ENCODE measurements at places on chromosomes 7 and 10.

GRCh38 chr10:72079356-72079755 lies 9.0 kb downstream of the SPOCK2 start:
- DNase-seq: no peak

- no peak for DNase-seq
These were observed 26.7 kb downstream of the FRMD4A start for GRCh38 chr10:14304046-14304445.

- no peak for DNase-seq
These were observed 922 bp upstream of the MYO1G start for GRCh38 chr7:44979481-44980392.

DNA sequence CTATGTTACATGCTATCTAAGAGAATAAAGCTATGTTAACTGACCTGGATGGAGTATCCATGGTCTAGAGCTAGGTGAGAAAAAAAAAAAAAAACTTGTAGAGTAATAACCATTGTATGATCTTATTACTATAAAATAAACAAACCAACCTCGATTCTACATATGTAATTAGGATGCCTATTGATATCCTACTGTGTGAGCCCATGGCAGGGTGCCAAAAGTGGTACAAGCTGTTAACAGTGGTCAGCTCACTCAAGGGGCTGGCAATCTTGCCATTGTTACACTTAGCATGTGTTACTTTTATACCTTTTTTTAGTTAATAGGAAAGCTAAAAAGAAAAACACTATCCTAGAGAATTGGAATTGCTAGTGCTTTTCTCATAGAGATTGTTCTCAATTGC lies 13.5 kb upstream of the IL6 start:
- no peak for DNase-seq

DNA sequence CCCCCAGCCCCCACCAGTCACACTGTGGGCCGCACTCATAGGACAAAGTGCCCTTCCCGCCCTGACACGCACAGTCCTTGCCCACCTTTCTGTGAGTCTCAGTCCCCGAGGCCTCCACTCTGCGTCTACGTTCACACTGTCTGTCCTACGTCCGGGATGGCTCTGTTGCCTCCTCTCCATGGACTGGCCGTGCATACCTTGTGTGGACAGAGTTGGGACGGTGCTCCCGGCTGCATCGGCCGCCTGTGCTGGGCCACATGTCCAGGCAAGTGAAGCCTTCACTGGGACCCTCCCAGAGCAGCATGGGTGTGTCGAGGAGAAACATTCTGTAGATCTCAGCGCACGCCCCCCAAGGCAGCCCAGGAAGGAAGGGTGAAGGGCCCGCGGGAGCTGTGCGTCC lies 239.0 kb downstream of the MGMT start:
- DNase-seq: no peak

- DNase-seq: no peak
These were observed 579 bp downstream of the IDI1 start for GRCh38 chr10:1048349-1048731.

DNA sequence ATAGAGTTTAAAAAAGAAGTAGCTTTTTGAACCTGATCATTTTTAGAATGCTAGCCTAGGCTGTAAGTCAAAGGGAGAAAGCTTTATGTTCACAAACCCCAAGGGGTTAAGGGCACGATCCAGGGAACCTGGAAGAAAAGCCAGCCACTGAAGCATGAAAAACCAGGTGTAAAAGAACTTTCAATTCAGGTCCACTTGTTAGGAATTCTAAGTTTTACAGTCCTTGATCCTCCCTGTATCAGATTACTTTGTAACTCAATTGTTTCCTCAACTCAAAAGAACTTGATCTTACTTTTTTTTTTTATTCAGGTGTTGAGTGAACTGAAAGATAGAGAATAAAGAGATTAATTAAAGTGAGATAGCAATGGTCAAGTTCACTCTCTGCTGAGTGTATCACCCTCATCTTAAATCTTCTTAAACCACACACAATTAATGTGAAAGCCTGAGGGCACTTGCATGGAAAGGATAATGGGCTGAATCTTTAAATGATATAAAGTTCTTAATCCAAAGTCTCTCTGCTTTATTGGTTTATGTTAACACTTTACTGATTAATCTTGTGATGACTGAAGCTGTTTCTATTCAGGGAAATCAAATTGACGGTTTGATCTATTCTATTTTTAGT lies 672.2 kb upstream of the LRRN3 start:
- no peak for DNase-seq

DNA sequence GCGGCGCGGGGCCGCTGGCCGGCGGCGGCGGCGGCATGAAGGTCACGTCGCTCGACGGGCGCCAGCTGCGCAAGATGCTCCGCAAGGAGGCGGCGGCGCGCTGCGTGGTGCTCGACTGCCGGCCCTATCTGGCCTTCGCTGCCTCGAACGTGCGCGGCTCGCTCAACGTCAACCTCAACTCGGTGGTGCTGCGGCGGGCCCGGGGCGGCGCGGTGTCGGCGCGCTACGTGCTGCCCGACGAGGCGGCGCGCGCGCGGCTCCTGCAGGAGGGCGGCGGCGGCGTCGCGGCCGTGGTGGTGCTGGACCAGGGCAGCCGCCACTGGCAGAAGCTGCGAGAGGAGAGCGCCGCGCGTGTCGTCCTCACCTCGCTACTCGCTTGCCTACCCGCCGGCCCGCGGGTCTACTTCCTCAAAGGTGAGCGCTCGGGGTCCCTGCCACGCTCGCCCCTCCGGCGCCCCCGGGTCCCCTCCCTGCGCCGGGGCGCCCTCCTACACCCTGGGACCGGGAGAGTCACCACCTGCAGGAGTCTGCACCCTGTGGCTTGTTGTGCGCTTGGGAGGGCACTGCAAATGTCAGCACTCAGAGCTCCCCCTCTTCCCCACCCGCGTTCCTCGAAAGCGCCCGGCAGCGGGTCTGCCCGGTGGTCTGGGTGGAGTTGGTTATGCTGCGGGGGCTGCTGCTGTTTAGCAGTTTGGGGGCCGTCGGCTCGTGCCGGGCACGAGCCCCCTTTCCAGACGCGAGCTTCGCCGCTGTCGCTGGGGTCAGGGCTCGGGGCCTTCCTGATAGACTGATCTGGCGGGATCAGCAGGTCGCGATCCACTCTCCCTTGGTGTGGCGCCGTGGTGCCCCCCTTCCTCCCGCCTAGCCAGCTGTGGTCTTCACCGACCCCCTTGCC lies 627 bp downstream of the DUSP5 start:
- peak; percentile 69 for DNase-seq

DNA sequence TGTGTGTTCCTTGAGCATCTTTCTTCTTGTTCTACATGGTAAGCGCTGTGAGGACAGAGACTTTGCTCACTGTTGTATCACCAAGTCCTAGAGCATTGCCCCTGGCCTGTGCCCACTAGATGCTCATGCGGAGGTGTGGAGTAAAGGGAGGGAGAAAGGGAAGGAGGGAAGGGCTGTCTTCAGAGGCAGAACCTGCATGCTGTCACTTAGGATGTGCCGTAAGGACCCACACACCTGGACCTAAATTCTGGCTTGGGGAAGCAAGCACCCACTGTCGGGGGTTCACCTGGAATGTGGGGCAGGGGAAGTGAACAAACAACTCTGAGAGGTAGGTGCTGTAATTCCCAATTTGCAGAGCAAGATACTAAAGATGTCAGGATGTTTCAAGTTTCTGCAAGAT lies 129.5 kb downstream of the PTPN20 start:
- no peak for DNase-seq

DNA sequence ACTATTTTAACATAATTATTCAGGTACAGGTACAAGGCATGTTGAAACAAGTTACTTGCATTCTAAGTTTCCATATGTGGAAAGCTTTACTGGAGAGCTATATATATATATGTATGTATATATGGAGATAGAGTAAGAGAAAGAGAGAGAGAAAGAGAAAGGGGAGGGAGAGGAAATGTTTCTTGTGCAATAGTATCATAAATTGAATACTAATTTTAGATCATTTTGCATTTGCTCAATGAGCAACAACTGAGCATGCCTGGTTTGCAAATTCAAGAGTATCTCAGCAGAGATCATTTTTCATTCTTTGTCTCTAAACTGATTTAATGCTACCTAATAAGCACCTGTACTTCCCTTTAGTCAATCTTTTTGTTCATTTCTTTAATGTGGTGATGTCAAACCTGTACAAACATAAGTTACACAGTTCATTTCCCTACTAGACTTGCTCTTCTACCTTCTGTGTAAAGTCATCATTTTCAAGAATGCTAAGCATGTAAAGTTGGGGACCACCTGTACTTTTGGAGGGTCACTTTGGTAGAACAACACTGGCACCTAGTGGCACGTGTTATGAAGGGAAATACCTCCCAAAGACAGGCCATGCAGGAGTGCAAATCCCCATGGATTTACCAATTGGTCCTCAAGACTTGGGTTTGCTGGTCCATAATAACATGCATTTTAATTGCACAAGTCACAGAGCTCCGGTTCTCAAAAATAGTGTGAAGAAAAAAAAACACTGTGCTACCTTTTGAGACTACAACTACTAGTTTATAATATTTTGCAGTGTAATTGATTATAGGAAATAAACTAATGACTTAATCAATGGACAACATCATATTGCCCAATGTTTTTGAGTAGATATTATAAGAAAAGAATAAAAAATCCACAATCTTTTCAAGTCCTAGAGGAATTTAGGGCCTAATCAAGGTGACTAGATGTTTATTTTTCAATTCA lies 431.2 kb upstream of the IGFBP3 start:
- peak; percentile 82 for DNase-seq

DNA sequence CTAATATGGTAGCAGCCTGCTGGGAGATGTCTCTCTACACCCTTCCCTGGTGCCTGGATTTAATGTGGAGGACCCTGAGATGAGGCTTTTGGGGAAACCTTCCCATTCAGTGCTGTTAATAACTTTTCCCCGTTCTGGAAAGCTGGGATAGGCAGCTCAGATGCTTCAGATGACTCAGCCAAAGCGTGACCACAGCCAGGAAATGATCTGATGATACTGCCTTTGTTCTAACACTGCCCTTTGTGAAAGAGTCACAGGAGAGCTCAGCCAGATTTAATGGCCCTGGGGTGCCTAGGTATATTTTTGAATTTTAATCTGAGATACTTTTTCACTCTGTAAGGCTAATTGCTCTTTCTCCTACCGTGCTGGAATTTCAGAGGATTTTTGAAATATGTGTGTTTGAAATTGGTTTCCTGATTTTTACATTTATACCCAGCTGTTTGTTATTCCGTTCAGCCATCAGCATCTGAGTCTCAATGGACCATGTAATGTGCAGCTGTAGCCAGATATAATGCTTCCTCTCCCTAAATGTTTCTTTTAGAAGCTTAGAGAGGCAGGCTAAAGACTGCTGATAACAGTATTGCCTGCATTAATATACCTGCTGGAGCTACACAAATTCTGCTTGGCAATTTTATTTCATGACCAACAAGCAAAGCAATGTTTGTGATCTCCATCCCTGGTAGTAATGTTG lies 17.8 kb downstream of the CELF2 start:
- peak; percentile 78 for DNase-seq

DNA sequence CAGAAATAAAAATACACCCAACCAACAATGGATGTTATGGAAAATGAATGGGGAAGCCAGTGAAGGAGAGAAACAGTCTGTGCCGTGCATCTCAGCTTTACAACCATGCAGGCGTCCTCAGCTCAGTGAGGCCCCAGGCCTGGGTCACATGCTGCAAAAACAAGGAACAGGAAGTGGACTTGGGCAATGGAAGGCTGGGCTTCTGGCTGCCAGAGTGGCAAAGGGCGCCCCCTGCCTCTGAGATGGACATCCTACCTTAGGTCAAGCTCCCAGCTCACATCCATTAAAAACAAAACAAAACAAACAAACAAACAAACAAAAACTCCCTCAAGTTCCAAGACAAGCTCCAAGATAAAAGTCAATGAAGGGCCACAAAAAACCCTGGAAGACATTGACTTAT lies 54.7 kb upstream of the AFAP1L2 start:
- DNase-seq: no peak

- DNase-seq: no peak
These were observed 4.2 kb upstream of the PILRA start for GRCh38 chr7:100369105-100369504.

- no peak for DNase-seq
These were observed 53.3 kb upstream of the RABGEF1 start for GRCh38 chr7:66687186-66687585.

DNA sequence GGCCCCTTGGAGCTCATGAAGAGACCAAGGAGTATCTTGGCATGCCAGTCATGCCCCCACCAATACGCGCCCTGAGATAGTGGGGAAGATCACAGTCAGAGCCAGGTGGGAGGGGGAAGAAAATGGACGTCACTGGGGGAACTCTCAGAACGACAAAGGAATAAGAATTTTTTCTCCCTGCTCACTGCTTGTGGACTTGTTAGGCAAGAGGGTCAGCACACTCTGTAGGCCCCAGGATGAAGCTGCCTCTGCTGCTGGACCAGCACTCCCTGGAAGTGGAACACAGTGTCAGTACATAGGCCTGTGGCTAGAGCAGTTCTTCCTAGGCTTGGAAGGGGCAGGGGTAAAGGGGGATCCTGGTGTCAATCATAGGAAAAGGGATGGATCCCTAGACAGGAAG lies 46.5 kb downstream of the DRGX start:
- no peak for DNase-seq

GRCh38 chr7:118052336-118052735 lies 131.6 kb upstream of the LSM8 start:
- DNase-seq: no peak

DNA sequence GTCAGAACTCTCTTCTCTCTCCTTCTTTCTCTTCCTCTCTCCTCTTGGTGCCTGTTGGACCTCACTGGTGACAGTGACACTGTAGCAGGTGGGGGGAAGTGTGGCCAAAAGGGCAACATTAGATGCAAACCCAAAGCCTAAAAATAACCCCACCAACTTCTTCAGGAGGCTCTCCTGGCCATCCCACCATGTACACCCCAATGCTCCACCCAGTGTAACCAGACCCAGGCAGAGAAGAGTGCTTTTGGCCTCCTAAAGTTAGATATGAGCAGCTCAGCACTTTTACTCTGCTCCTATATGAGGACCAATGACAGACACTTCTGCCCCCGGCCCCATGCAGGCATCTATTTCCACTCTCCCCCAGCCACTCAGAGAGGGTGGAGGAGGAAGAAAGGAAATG lies 5.5 kb downstream of the MYOZ1 start:
- DNase-seq: no peak

DNA sequence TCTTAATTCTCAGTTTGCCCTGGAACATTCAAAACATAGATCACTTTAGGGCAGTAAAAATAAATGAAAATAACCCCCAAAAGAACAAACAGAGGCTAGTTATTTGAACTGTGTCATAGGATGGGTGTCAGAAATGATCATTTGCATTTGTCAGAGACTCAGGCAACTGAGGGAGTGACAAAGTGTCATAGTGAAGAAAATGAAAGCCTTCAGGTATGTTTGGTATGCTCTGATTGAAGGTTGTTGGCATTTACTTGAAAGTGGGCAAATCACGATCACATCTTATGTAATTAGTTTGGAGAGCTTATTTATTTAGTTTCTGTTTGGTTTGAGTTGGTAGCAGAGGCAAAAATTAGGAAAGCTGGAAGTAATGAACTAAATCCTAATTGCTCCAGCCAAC lies 880.9 kb downstream of the ANKRD7 start:
- no peak for DNase-seq

DNA sequence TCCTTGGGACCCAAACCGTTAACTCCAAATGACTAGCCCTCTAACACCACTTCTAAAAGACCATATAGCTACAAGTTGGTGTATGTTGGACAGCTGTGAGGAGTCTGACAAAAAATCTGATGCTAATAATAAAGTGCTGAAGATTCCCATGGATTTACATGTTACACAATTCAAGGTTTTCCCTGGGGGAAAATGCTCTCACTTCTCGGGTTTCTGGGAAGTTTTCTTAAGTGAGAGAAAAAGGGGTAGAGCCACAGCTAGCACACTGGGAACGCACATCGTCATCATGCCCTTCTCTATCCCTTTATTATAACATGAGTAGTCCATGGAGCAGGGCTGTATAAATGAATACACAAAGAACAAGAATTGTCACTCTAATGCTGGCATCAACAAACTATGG lies 162.1 kb downstream of the CHCHD3 start:
- DNase-seq: no peak
